ENCODE measurements at places on chromosomes 4 and X.
A peak's percentile ranks its signal among the peaks of the same experiment; 100 is the strongest.

DNA sequence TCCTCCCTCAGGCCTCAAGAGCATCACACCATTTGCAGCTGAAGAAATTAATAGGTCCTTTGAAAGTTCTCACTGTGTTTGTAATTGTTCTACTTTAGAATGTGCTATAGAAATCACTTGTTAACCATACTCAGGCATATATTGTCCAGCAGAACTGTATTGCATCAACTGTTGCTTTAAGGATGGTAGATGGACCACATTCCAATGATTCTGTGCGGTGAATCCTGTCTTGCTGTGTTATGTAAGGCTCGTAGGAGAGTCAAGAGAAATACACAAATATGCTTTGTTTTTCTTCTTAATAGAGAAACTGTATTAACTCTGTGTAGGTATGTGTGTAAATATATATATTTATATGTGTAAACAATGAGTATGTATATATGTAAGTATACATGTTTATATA, 6.3 kb upstream of the ADGRA3 start:
- DNase-seq = no peak

GRCh38 chr4:40909363-40909876, 159.7 kb downstream of the NSUN7 start:
- peak; percentile 82 for DNase-seq

- DNase-seq = peak; percentile 45
These were observed 32.8 kb downstream of the FAM149A start for GRCh38 chr4:186137196-186137794.

GRCh38 chr4:78651250-78651860, 99.8 kb downstream of the ANXA3 start:
- no peak for DNase-seq

GRCh38 chr4:76732246-76732645, 165.7 kb downstream of the SOWAHB start:
- no peak for DNase-seq

- peak; percentile 78 for DNase-seq
These were observed 514.2 kb upstream of the GALNT7 start for GRCh38 chr4:172654457-172654856.

DNA sequence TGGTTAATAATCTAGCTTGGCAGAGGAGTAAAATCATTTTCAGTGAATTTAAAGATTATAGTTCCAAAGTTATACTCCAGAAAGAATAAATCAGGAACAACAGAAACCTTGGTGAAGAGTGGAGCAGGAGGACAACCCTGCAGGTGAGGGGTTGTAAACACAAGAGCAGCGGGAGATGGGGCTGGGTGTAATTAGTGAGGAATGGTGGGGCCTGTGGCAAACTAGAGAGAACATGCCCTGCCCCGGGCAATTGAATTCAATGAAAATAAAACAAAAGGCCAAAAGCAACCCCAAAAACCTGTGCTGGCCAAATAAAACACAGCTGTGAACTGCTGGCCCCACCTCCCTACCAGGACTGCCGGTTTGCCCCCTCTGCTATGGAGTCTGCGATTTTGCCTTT, 325.2 kb downstream of the NR3C2 start:
- DNase-seq = no peak

GRCh38 chr4:13703096-13703495, 75.6 kb upstream of the BOD1L1 start:
- no peak for DNase-seq

DNA sequence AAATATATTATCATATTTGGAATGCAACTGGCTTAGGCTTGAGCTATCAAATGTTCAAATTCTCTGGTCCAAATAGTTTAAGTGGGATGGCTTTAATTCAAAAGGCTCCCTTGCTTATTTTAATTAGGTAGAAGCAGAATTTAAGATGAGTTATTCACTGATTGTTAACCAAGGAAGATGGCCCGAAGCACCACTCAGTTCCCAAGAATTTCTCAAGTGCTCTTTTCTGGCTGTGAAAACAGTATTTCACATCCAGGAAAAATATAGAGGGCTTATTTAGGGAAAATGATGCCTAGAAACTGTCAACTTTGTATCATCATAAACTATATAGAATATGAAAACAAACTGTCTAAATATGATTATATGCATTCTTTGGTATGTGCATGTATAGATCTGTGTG, 246.5 kb upstream of the SFRP2 start:
- DNase-seq = no peak

GRCh38 chr4:7132730-7133582, 59.4 kb upstream of the SORCS2 start:
- no peak for DNase-seq

- DNase-seq = peak; percentile 48
These were observed 63.8 kb upstream of the TAPT1 start for GRCh38 chr4:16289897-16290554.

- DNase-seq = peak; percentile 77
These were observed 3.6 kb downstream of the MAGIX start for GRCh38 chrX:49165901-49166881.

DNA sequence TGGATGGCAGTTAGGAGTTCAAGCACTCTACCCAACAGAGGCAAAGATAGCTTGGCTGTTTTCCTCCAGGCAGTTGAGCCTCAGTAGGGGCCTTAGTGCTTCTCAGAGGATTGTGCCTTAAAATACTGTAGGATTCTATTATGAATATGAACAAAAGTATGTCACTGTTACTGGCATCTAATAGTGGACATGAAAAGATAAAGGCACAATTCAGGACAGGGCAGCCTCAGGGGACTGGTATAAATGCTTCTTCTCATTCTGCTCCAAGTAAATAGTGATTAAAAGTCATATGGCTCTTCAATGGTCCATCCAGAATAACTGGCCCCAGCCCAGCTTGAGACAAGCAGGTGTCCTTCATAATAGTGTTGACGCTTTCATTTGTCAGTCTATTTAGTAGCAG, 17.7 kb downstream of the COL4A6 start:
- no peak for DNase-seq

DNA sequence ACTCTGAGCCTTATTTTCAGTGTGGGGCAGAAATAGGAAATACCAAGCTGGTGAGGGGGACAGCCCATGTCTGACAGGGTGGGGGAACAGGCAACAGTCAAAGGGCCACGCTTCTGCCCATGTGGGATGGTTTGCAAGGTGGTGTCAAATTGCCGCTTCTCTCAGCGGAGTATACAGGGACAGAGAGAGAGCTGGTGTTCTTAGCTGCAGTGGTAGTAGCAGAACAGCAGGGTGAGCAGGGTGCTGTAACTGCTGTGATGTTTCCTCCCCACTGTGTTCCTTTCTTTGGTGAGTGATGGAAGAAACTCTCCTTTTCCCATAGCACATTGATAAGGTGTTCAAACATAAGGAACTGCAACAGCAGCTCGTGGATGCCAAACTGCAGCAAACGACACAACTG, 37.9 kb downstream of the RBBP7 start:
- DNase-seq = no peak

Data from renal cortical epithelial cell (primary cell).